ENCODE measurements at places on chromosomes 5 and 9. TPM values are rescaled to one million over a fixed set of nuclear protein-coding genes. Genes with fewer than 3 reads are reported as not detected.

Gene STXBP1
- total RNA-seq = 16.8 TPM

Gene FYB1
- 262 TPM for total RNA-seq

Gene PCDHGA2
- 0.07 TPM for total RNA-seq

Gene PCDHGC4
- 0.37 TPM for total RNA-seq

Gene PCDHB4
- total RNA-seq = not detected

Gene FOXD4L5
- total RNA-seq = 0.32 TPM

Gene TICAM2
- total RNA-seq = 3.5 TPM

Gene SAXO1
- total RNA-seq = not detected

Gene FOXI1
- total RNA-seq = not detected

Gene TLX3
- total RNA-seq = not detected

Gene DAPK1
- 0.66 TPM for total RNA-seq

Gene CDX1
- not detected for total RNA-seq

Gene IRX4
- total RNA-seq = not detected

Gene TERT
- total RNA-seq = 3.3 TPM
